ENCODE measurements at places on chromosomes 1 and 21.

DNA sequence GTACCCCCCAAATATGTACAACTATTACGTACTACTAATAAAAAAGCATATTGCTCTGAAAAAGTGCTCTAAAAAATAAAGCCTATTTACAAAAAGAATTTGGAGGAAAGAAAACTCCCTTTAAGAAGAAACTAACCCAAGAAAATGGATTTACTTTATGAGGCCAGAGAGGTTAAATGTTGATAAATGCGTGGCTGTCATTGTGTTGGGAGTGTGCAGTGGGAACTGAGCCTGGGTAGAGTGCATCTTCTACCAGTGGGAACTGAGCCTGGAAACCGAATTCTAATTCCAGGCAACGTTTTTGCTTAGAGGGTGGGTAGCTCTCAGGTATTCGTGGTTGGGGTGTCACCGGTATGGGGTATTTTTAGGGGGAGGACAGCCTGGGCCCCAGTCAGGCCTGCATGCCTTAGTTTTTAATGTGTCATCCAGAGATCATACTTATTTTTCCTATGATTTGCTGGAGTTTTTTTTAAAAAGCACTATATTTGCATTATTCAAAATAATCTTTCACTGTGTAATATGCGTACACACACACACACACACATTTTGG, 24.1 kb upstream of the RNF187 start:
- no peak for DNase-seq

DNA sequence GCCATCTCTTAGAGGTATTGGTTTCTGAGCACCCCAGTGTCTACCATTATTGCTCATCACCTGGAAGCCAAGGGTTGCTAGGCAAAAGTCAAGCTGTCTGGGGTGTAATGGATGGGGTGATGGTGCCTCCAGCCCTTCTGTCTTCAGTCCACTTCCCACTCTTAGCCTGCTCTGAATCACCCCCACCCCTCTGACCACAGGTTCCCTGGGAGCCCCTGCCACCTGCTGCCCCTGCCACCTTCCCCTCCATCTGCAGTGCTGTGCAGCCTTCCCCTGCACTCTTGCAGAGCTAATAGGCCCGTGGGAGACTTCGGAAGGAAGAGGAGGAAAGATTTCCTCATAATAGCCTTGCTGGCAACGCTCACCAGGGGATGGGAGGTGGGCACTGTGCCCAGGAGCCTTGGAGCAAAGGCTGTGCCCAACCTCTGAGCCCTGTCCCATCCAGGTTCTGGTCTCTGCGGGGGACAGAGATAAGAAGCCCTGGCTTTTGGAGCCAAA, 35.5 kb downstream of the CAPN2 start:
- no peak for DNase-seq

- DNase-seq, result no peak
Observed at GRCh38 chr21:32929633-32930038, 96.1 kb upstream of the OLIG2 start.

DNA sequence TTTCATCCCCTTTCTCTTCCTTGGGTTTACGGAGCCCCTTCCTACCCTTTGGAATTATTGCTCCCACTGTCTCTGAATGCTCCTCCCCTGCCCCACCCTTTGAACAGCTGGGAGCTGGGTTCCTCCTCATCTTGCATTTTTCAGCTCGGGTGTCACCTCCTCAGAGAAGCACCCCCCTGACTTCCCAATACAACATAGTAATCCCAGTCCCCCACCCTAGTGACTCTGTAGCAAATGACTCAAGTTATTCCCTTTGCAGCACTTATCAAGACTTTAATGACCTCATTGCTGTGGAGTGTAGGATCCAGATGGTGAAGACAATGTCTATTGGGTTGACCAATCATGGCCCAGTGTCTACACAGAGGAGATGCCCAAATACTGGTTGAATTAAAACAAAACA, 8.9 kb upstream of the VWA5B1 start:
- no peak for DNase-seq

- no peak for DNase-seq
Observed at GRCh38 chr1:21251773-21252471, 38.3 kb downstream of the ECE1 start.

GRCh38 chr1:51953079-51953478, 37.4 kb downstream of the RAB3B start:
- DNase-seq, result no peak

DNA sequence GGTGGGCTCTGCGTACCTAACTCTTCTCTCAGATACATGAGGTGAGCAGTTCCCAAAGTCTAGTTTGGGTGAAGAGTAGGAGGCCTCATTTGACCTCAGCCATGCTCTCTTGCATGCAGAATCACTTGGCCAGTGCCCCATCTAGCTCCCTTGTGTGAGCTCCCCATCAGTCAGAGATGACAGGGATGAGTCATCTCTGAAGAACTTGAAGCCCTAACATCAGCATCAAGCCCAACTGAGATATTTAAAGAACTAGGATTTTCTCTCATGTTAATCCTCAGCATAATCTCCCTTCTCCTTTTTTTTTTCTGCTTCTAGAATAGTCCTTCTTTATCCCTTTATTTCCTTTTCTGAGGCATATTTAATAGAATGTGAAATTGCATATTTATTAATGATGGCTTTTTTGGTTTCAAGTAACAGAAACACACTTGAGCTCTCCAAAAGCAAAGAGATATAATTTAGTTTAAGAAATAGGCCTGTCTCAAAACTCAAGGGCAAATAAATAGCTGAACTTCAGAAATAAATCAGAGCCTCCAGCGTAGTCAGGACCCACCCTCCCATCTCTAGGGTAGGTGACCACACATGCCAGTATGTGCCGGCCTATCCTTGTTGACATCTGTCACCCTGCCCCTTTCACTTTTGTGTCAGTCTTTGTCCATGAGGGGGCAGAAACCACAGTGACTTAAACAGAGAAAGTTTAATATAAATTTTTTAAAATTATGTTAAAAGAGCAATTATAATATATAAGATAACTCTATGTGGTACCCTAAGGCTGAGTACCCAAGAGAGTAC, 112.3 kb downstream of the TSEN15 start:
- no peak for DNase-seq

DNA sequence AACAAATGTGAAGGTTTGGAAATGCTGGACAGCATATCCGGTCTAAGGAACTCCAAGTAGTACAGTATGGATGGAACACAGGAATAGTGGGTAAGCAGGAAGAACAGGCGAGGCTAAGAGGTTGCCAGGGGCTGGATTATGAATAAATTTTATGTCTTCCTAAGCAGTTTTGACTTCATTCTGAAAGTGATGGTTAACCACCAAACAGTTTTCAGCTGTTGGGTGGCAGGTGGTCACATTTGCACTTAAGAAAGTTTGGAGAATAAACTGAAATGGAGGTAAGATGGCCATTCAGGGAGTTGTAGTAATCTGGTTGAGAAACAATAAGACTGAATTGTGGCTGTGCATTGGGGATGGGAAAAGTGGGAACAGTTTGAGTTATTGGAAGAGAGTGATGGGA, 83.8 kb downstream of the PRKAA2 start:
- no peak for DNase-seq

- DNase-seq, result no peak
Observed at GRCh38 chr1:6738987-6739676, 37.5 kb upstream of the DNAJC11 start.

GRCh38 chr1:14759843-14760242, 161.4 kb downstream of the KAZN start:
- no peak for DNase-seq

DNA sequence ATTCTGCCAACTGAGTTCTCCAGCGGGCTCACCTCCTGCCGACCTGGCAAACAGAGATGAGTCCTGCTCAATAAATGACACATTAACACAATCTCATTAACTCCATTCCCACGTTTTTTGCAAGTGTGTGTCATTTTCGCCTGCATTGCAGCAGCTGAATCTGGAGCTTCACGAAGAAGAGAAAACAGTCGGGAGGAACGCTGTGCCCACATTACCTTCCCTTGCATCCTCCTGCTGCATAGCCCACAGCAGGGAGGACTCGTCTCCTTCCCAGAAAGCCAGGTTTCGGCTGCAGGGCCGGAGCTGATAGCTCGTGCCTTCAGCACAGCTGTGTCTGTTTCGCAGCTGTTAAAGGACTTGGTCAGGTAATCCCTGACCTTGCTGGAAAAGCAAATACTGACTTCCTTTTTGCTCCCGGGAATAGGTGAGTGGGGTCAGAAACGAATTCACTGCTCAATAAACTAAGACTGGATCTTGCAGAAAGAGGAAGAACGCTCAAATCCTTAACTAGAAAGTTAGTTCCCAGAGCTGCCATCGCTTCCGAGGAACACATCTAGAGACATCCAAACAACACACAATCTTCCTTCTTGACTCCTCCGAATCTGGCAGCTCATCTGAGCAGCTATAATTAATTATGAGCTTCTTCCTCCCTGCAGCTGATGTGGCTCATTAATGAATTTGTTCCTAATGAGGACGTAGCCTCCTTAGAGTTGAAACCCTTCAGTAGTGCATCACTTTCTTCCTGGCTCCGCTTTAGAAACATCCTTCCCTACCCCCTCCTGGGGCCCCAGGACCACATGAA, 33.0 kb downstream of the KANK4 start:
- no peak for DNase-seq

DNA sequence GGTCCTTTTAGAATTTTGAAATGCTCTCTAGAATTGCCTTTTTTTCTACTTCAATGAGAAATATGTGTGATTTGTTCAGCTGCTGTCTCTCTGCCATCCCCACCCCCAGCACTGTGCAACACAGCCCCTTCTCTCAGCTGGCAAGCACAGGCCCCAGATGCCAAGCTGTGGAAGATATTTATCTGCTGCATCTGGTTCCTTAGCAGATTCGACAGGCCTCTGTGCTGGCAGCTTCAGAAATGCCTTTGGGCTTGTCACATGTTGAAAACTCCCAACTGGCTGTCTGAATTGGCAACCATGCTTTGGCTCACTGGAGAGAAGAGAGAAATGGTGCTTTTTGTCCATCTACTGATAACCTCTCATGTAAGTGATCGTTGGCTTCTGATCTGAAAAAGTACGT, 206.7 kb upstream of the C1orf87 start:
- DNase-seq, result no peak

DNA sequence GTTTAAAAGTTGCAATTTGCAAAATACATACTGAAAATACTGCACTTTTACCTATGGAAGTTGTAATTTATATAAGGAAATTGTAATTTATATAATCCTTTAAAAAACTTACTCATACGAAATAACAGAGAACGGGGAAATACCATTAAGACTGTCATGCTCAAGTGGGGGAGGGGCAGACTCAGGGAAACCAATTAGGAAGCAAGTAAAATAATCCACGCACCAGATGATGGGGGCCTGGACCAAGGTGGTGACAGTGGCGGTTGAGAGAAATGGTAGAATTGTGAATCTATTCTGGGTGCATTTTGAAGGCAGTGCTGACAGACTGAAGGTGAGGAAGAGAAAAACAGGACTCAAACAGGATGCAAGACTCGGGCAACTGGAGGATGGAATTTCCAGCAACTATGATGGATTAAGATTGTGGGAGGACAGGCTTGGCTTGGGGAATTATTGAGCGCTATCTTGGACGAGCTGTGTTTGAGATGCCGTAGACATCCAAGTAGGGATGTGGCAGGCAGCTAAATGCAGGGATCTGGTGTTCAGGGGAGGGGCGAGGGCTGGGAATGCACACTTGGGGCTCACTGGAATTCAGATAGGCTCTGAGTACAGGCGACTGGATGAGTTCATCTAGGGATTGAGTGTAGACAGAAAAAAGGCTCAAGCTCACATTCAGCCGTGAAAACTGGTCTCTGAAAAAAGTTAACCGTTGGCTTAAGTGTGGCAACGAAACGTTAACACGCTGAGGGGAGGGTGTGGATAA, 977 bp downstream of the LCA5L start:
- no peak for DNase-seq

DNA sequence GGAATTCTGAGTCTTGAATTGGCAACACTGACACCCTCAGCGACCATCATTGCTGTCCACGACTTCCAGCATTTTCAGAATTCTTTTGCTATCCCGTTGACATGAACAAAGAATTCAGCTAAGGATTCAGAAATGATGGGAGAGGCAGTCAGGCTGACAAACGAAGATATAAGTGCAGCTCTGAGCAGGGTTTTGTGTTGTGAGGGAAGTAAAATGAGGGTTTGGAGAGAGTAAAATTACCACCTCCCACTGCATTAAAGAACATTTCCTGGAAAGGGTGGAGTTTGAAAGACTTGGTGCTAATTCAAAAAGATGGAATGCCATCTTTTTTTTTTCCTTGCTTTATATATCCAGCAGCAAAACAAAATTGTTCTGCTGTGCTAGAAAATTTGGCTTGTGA, 4.9 kb upstream of the ELK4 start:
- DNase-seq, result no peak

- no peak for DNase-seq
Observed at GRCh38 chr1:82399093-82399492, 598.4 kb downstream of the ADGRL2 start.

- no peak for DNase-seq
Observed at GRCh38 chr1:186183219-186183618, 191.8 kb downstream of the TPR start.

DNA sequence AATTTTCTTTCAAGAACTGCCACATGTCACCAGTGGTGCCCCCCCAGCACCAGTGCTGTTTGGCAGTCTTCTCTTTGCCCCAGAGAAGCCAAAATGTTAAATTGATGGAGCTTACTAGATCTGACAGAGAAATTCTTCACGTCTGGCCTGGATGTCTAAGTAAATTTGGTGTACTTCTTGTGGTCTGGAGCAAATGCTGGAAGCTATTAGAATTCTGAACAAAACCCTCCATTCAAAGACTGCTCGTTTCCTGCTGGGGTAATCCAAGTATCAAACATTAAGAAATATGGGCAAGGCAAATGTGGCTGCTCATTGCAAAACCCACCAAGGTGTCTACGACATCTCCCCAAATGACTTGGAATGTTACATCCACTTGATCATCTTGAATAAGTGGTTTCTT, 92.3 kb downstream of the ROR1 start:
- no peak for DNase-seq

- DNase-seq, result no peak
Observed at GRCh38 chr1:218779341-218780100, 394.2 kb upstream of the LYPLAL1 start.

DNA sequence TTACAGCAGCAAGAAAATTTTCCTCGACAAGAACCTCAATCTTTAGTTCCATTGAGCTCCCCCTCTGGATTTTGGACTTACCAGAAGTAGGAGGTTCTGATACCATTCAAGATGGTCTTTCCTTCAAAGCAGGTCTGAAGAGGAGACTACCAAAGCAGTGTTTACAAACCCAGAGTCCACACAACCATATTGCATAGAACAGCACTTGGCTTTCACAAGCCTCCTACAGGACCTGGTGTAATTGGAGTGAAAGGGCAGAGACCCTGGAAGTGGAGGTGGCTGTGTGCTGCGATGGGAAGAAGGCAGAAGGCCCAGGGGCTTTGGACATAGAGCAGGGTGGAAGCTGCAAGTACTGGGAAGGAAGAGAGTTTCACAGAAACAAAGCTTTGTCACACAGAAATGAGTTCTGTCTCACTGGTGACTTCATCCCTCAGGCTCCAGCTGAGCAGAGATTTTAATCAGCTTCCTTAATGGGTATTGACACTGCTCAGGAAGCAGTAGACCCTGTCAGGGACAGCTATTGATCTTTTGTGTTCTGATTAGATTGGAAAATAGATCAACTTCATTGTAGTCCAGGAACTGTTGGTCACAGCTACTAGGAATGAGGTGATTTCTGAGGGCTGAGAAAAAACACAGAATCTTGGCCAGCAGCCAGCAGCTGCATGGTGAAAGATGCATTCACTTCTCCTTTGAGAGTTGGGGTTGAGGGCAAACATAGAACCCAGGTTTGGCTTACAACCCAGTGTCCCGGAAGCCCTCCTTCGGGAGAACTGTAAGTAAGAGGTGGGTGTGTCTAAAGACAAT, 124.0 kb downstream of the SYT2 start:
- DNase-seq, result no peak

- DNase-seq, result no peak
Observed at GRCh38 chr1:201726700-201727099, 102.3 kb upstream of the IPO9 start.
